ENCODE measurements at places on chromosomes 12 and 14. TPM values are rescaled to one million over a fixed set of nuclear protein-coding genes. Genes with fewer than 3 reads are reported as not detected.

The NID2 gene
- 133 TPM for total RNA-seq

The CEP170B gene
- 18.6 TPM for total RNA-seq

The ENTPD5 gene
- total RNA-seq = 11.1 TPM

The BLTP3B gene
- total RNA-seq = 42.0 TPM

The NTN4 gene
- 8.5 TPM for total RNA-seq

The IL26 gene
- total RNA-seq = not detected

The KCNA1 gene
- not detected for total RNA-seq

The ASPG gene
- not detected for total RNA-seq

The KERA gene
- total RNA-seq = not detected

Data from uterine smooth muscle cell (primary cell).